A549 treated with CORT108297 at 1 μM for 4 hours (cell line): ENCODE measurements at places on chromosomes 12 and 14. TPM values are rescaled to one million over a fixed set of nuclear protein-coding genes. Genes with fewer than 3 reads are reported as not detected.

PPHLN1 gene
- total RNA-seq = 48.7 to 72.5 TPM (median 52.4 TPM) in 5 replicates

LPCAT3 gene
- total RNA-seq = 27.0 to 31.7 TPM (median 28.9 TPM) in 5 replicates

KLRK1 gene
- 0.08 TPM in 1 of 5 replicates, not detected in the others for total RNA-seq

SSPN gene
- total RNA-seq = 0.42 to 0.55 TPM (median 0.53 TPM) in 5 replicates

LMO3 gene
- not detected in 5 replicates for total RNA-seq

PMEL gene
- total RNA-seq = 0.77 to 1.0 TPM (median 0.89 TPM) in 5 replicates

KRT6C gene
- total RNA-seq = not detected in 5 replicates
